Posterior cingulate gyrus (tissue), 11 donors: ENCODE measurements at places on chromosomes 3 and 15.

GRCh38 chr3:190537146-190537545 is 23.3 kb downstream of the IL1RAP start:
- no peak for DNase-seq

- no peak for DNase-seq
These were observed 230.0 kb downstream of the TUSC7 start for GRCh38 chr3:116939550-116939949.

GRCh38 chr3:9745521-9745920 is 4.2 kb upstream of the OGG1 start:
- no peak for DNase-seq

DNA sequence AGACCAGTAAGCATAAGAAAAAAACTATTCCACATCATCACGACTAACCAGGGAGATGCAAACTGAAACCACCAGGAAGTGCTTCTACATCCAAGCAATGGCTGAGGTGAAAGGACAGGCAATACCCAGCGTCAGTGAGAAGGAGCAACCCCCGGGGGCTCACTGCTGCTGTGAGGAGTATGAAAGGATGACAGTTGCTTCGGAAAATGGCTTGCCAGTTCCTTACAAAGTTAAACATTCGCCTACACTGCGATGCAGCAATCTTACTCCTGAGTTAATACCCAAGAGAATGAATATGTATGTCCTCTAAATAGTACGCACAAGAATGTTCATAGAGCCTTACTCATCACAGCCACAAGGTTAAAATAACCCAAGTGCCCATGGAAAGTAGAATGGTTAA is 13.3 kb upstream of the PLXNA1 start:
- DNase-seq = no peak

- DNase-seq = no peak
These were observed 177.6 kb downstream of the STAC start for GRCh38 chr3:36557708-36558421.

DNA sequence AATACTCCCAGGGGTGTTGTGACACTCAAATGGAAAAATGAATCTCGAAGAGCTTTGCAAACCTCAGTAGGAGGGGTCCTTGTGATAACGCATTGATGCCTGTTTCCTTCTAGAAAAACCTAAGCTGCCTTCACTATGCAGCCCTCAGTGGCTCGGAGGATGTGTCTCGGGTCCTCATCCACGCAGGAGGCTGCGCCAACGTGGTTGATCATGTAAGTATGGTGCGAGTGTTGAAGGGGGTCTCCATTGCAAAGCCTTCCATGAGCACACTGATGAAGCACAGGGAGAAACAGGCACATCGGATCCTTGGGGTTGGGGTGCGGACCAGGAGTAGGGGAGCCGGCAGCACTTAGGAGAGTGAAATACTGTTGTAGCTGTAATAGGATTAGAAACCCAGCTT is 22.3 kb downstream of the ANKDD1A start:
- no peak for DNase-seq

- no peak for DNase-seq
These were observed 48.4 kb upstream of the RPL35A start for GRCh38 chr3:197901626-197902025.

- no peak for DNase-seq
These were observed 118.0 kb downstream of the GSK3B start for GRCh38 chr3:119976214-119976613.

DNA sequence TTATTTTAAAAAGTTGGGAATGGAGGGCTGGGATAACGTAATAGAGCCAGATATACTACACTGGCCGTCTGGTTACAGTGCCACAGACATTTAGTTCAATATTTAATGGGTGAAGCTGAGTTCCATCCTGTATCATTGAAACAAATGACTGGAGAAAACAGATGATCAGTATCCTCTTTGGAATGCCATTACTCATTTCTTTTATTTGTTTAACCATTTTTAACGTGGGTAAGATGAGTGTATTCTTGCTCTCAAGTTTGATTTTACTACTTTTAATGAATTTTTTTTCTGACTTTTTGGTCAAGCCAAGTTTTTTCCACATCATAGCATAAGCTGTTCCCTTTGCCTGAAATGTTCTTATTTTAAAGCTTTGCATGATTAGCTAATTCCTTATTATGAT is 53.9 kb upstream of the GRM7 start:
- DNase-seq = no peak

DNA sequence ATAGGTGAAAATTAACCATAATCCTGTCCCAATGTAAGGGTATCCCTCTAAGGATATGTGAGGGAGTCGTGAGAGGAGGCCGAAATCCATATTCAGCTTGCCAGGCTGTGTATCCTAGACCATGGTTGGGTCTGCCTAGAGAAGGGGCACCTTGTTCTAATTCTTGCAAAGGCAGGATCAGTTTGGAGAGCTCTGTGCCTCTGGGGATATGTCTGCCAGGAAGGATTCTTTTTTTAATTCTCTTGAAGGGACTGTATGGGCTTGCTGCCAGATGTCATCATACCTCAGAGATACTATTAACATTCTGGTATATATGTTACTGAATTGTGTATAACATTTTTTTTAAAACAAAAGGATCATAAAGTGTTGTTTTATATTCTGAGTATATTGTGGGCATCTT is 2.4 kb downstream of the ATP1B3 start:
- no peak for DNase-seq

- DNase-seq = no peak
These were observed 98.3 kb downstream of the THRB start for GRCh38 chr3:24396338-24396737.

DNA sequence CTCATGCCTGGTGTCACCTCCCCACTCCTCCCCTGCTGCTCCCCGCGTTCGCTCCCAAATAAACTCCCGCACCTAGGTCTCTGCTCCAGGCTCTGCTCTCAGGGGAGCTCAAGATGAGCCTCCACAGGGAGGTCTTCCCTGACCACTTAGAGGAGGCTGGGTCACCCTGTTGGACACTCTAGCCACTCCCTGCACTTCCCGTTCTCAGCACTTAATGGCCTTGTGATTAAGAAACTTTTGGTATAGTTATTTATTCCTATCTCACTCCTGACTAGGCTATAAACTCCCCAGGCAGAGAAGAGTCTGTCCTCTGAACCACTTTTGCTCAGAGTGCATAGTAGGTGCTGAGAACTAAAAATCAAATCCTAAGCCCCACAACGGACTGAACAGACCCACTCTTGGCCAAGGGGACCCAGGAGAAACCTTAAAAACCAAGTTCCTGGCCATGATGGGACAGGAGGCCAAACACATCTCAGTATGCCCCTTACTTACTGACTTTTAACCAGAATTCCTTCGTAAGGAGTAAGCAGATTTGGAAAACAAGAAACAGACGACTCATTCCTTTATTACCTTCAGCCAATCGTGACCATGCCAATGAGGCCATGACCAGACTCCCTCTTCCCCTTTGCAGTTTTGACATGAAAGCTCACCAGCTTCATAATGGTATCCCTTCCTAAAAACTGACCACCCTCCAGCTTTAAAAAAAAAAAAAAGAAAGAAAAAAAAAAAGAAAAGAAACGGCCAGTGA is 69.0 kb upstream of the HRH1 start:
- no peak for DNase-seq
